Stimulated activated CD8-positive, alpha-beta memory T cell treated with anti-CD3 and anti-CD28 coated beads, Interleukin-4, amount 100 ng/mL, for 48 hours (primary cell): ENCODE measurements at places on chromosomes 3 and 15.

DNA sequence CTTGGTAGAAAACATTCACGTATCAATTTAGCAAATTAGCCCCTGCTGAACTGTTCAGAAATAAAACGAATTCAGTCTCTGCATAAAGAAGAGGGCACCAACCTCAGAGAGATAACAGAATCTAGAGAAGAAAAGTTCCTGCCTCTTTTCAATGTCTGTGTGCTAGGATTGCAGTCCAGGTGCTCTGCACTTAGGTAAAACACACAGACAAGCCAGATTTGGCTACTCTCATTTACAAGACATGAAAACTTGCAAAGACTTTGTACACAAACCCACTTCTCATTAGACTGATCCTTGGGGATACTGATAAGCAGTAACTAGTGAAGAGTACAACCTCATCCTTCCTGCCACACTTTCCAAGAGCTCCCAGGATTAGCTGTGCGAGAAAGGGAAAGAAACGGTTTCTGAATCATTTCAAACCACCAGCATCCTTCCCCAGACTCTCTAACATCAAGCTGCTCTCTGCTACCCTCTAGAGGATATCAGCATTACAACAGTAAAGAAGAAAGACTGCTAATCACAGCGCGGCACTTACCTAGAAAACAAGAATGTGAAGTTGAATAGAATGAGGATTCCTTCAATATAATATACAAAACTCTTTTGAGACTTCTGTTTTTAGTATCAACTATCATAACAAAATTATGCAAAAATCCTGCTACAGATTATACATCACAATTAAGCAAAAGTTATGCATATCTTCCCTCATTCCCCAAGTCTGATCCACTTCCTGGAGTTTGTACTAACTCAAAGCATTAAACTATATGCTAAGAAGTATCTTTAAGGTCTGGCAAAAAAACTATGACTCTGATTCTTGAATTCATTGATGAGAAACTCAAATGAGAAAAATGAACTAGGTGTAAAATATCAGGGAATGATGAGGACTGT lies 306.4 kb downstream of the MAGI1 start:
- DNase-seq: no peak

DNA sequence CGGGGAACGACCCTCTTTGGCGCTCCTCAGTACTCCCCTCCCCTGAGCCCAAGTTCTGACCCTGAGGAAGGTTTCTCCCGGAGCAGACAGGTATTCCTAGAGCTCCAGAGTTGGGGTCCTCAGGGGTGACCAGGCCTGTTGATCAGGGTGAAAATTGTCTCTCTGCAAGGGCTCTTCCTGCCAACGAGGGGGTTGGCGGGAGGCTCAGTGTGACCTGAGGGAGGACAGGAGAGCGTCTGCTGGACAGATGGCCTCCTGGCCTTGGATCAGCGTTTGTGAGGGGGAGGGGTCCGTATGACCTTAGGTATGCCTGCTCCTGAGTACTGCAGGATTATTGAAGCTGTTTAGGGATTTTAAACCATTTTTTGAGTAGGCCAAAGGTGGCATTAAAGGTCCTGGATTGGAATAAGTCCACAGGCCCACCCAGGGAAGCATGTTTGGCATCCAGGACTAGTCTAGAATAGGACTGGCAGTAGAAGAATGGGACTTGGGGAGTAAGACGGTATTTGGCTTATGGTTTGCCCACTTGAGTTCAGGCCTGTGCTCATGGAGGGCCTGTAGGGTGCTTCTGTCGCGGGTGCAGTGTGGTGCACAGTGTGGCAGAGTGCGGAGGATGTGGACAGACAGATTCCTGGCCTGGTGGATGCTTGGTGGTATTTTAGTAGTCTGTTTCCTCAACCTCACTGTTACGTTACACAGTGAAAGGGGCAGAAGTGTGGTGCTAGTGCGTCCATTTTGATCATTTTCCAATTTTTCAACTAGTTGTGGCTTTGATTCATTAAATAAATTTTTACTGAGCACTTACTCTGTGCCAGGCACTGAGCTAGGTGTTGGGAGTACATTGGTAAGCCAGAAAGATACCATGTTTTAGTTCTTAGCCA lies 959 bp downstream of the ZNF592 start:
- peak; percentile 64 for DNase-seq

DNA sequence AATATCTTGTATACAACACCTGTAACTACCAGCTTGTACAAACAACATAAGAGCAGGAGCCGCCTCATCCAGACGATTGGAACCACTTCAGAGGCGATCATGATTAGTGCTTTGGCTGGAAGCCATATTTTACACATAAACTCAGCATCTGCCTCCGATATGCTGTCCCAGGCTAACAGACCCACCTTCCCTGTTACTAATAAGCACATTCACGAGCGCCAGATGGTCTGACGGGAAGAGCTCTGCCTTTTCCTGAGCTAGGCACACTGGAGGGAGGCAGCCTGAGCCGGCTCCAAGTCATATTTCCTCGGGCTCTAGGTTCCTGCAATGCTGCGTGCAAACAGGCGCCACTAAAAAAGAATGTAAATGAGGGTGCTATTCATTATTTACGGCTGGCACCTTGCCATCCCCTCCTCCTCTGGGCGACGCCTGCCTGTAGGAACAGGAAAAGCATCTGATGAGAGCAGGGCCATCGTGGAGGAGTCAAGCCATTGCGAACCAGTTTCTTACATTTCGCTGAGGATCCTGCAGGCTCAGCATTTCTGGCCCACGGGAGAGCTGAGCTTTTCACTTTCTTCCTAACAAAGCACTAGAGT lies 98.2 kb downstream of the ANXA2 start:
- no peak for DNase-seq

DNA sequence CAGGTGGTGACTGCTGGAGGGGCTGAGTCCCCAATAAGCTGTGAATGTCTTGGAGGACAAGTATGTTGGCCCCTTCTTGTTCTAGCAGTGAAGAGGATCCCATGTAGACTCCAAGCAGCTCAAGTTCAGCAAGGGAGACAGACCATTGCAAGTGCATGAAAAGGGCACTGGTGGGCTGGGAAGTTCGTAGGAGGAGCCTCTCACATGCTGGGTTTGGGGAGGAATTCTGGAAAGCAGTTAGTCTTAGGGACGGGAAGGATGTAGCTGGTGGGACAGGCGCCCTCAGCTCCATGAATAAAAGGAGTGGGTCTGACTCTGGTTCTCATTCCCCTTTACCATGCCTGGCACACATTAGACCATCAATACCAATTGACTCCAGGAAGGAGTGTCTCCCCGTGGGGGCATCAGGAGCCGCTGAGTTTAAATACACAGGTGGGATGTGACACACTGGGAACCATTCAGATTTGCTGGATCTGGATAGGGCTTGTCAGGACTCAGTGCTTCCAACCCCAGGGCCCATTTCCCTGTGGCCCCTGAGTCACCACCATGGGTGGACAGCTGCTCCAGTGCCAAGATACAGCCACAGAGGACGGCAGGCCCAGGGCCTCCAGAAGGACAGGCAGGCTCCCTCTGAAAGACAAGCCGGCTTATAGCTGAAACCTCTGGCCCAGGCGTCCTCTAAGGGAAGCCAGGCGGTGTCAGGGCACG lies 552 bp upstream of the XYLB start:
- DNase-seq: no peak

DNA sequence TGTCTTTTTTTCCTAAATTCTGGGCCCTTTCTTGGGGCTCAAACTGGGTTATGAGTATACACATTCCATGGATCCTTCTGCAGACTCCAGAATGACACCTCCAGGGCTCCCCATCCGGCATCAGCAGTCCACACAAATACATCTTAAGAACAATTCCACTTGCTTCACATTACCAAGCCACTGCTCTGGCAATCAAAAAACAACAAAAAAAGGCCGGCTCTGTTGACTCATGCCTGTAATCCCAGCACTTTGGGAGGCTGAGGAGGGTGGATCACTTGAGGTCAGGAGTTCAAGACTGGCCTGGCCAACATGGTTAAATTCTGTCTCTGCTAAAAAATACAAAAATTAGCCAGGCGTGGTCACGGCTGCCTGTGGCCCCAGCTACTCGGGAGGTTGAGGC lies 49.9 kb upstream of the LPP start:
- no peak for DNase-seq

GRCh38 chr3:50163572-50164455 lies 8.7 kb downstream of the SEMA3F start:
- no peak for DNase-seq

DNA sequence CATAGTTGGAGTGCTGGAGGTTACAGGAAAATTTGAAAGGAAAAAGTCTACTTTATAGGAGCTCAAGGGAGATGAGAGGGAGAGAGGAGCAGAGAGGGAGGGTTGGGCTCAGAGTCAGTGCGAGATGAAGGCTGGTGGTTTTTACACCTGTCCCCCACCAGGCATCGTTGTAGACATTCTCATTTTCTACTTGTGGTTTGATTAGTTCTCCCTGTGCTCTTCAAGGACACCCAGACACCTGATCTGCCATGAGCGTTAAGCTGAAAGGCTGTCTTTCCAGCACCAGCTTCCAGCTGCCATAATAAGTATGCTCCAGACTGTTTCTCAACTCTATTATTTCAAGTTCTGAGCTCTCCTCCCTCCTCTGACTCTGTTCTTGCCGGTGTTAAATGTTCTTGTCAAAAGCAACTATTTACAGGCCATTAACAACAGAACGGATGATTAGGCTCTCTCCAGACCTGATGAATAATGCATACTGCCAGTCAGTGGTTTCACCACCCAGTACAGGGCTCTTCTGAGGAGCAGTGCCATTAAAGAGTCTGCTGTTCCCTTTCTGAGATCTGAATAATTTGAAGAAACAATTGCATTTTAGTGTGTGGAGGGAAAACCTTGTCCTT lies 514.6 kb upstream of the MCTP2 start:
- DNase-seq: no peak

GRCh38 chr15:29127506-29128430 lies 141.9 kb downstream of the NSMCE3 start:
- DNase-seq: no peak

GRCh38 chr3:98761643-98762229 lies 1.4 kb upstream of the ST3GAL6 start:
- no peak for DNase-seq

GRCh38 chr15:68321229-68321628 lies 43.7 kb downstream of the FEM1B start:
- DNase-seq: no peak

- DNase-seq: no peak
These were observed 28.7 kb upstream of the RPS17 start for GRCh38 chr15:82568986-82569385.

- DNase-seq: no peak
These were observed 74.1 kb upstream of the CHRM5 start for GRCh38 chr15:33894193-33894592.

DNA sequence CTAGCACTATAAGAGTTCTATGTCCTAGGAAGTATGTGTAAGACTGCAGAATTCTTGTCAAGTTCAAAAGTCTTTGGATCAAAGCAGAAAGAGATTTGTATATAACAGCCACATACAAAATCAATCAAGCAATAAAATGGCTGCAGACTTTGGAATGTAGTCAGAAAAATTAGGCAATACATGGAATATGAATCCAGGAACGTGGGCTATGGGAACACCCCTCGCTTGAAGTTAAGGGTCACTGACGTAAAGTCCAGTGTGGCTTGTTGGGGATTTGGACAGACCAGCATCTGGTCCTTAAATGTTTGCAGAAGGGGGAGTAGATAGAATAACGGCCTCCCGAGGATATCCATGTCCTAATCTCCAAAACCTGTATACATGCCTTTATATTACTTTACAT lies 178.6 kb downstream of the ADAMTS9 start:
- no peak for DNase-seq

GRCh38 chr3:21020043-21020442 lies 731.0 kb downstream of the ZNF385D start:
- DNase-seq: no peak

- DNase-seq: no peak
These were observed 402.1 kb upstream of the MCTP2 start for GRCh38 chr15:93829115-93829870.

DNA sequence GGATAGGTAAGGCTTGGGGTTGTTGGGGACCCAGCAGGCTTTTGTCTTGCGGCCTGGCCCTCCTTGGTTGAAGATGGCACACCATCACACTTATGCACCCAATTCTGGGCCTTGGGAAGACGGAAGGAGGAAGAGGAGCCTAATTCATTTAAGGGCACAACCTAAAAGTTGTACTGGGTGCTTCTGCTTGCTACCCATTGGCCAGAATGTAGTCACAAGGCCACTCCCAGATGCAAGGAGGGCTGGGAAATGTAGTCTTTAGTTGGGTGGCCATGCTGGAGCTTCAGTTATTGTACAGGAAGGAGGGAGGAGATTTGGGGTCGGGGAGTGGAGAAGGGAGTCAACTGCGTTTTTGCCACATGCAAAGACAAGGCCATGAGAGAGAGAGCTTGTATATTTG lies 109.2 kb downstream of the TMEM266 start:
- no peak for DNase-seq

GRCh38 chr3:63951492-63952247 lies 39.5 kb upstream of the SCAANT1 start:
- DNase-seq: no peak

GRCh38 chr3:22858486-22858885 lies 344.6 kb upstream of the UBE2E2 start:
- no peak for DNase-seq

DNA sequence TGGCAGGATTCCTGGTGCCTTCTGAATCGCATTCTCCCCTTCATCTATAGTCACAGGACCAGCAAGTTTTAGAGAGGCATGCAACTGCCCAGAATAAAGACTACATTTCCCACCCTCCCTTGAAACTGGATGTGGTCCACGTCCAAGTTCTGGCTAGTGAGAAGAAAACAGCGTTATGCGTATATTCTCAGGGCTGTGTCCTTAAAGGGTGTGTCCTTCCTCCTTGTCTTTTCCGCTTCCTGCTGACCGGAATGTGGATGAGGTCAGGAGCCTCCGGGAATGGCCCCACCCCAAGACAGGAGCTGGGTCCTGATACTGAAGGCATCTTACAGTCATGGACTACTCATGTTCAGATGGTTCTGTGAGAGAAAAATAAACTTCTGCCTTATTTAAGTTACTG lies 20.2 kb downstream of the CHST2 start:
- no peak for DNase-seq

DNA sequence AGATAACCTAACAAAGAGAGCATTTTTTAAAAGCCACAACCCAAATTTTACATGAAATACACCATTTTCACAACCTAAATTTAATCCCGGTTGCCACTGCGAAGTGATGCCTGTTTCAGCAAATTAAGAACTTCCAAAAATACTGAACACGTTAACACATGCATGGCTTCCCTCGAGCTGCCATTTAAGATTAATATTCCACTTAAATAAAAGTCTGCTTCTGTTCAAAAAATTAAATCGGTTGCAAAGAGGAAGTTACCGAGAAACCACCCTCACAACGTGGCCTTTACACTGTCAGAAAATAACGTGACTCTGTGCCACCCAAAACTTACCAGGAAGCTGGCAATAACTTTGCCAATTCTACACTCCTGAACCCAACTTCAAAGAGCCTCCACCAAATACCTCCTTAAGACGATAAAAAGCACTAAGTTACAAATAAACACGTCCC lies 1.2 kb downstream of the TBL1XR1 start:
- DNase-seq: no peak
